ENCODE measurements at places on chromosomes 2 and 18.

DNA sequence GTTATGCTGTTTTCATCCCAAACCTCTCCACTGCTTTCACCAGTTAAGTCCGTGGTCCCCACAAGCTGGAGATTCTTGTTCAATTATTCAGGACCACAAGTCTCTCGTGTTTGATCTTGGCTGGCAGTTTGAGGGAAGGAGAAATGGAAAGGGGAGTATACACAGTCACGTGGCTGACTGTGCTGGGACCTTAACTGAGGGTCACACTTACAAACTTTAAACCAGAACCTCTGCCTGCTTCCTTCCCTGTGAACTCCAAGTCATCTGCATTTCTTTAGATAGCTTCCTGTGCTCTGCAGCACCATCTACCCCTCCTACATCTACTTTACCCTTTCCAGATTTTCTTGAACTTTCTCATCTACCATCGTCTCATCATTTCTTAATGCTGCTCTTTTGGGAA lies 91.7 kb downstream of the ARHGEF4 start:
- no peak for DNase-seq

- no peak for DNase-seq
Observed at GRCh38 chr2:102950371-102950946, 188.6 kb downstream of the TMEM182 start.

DNA sequence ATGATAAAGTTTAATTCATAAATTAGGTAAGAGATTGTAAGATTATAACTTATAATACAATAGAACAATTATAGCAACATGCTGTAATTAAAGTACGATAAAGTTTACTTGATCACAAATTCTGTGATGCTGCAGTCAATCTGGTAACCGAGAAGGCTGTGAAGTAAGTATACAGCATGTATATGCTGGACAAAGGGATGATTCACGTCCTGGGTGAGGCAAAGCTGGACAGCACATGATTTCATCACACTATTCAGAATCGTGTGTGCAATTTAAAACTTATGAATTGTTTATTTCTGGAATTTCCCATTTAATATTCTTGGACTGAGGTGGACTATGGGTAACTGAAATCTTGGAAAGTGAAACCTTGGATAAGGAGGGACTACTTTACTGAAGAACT lies 522.2 kb upstream of the CNTNAP5 start:
- no peak for DNase-seq

- DNase-seq = no peak
Observed at GRCh38 chr2:112579241-112579640, 5.2 kb upstream of the CHCHD5 start.

DNA sequence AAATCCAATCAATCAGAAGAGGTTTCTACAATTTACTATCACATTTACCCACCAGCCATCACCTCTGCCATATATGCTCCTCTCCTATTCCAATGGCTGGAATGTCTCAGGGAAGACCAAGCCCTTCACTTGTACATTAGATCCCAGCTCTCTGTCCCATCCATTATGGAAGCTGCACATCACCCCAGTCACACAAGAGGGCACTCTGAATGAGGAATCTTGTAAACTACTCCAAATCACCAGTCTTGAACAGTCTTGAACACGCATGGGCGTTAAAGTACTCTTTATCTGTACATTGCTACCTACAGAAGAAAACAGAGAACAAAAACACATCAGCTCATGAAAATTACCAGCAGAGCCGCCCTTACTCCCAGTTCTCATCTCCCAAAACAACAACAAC lies 38.7 kb downstream of the ZC3H8 start:
- no peak for DNase-seq

Measured in NCI-H187 (cell line).